Stimulated activated naive CD4-positive, alpha-beta T cell (primary cell): ENCODE measurements at places on chromosomes 4 and X.
A peak's percentile ranks its signal among the peaks of the same experiment; 100 is the strongest.

- DNase-seq: no peak
These were observed 988.8 kb downstream of the RAPGEF2 start for GRCh38 chr4:160091631-160092030.

DNA sequence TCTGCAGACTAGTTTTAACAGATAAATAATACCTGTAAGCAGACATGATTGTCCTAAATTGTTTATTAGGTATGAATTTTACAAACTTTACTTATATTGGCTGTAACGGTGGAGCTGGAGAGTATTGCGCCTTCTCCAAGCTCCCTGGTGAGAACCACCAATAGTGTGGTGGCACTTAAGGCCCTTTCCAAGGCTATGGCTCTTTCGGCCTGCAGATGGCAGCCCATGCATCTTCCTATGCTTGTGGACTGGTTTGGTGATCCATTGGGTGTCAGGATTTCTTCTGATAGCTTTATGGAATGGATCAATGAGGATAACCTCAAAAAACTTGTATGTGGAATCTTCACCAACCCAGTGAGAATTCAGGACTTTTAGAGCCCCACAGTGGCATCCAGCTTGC, 7.8 kb downstream of the LARP1B start:
- DNase-seq: no peak

DNA sequence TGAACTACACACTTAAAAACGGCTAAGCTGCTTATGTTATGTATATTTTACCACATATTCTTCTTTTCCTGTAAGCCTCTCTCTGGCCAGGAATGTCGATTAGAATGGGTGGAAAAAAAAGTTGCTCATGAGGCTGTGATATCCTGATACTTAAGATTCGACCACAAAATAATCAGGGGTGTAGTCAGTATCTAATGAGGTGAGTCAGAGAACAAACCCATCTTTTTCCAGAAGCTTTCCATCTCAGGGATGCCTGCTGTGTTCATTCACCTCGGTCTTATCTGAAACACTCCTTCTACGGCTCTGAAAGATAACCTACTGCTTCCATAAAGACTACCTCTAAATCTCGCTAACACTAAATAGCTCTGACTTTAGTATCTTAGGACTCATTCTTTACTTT, 142.7 kb upstream of the MAP3K15 start:
- no peak for DNase-seq

GRCh38 chr4:156146571-156146970, 192.9 kb upstream of the CTSO start:
- no peak for DNase-seq

DNA sequence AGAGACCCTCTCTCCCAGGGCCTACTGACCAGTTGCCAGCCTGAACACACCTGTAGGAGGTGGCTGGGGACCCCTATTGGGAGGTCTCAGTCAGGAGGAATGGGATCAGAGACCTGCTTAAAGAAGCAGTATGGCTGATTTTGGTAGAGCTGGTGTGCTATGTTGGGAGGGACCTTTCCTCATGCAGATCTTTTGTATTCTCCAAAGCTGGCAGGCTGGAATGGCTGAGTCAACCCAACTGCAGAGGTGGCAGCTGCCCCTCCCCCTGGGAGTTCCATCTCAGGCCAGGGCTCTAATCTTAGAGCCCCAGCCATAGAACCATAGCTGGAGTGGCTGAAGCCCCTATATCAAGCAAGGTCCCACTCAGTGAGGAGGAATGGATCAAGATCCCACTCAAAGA, 279.3 kb upstream of the BMP3 start:
- DNase-seq: no peak

GRCh38 chrX:51440365-51440764, 56.0 kb downstream of the NUDT11 start:
- DNase-seq: no peak

DNA sequence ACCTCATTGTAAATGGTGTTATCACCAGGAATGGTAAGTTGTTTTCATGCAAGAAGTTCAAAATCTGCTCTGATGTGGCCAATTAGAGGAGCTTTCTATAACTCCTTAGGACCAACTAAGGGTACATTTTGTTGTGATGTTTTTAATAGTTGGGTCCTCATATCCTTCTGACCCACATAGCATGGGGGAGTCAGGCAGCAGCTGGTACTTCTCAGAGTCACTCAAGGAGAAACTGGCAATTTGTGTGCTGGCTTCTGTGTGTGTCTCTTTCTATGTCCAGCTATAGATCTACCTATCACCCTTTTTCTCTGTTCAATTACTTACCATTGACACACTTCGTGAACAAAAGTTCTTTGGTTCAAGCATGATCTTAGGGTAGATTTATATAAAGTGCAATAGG, 194.3 kb upstream of the TENM3 start:
- no peak for DNase-seq

- no peak for DNase-seq
These were observed 75.8 kb downstream of the NUDT11 start for GRCh38 chrX:51420610-51421009.

DNA sequence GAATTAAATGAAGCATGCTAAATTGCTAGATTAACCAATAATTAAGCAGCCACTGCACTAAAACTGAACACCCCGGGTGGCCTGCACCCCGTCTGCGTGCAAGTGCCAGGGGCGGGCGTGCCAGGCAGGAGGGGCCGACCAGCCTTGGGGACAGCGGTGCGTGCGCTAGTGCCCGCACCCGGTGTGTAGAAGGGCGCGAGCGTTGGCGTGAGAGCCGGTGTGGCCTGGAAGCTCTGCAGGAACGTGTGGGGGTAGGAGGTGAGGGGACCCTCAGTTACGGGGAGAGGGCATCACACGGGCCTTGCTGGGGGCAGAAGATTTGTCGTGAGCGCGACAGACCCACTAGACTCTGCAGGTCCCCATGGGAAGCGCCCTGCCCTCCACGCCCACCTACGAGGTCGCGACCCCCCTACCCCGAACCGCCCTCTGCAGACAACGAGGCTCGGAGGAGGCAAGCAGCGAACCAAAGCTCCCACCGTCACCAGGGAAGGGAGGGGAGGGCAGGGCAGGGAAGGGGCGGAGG, 105.8 kb downstream of the FAM53A start:
- DNase-seq: no peak

DNA sequence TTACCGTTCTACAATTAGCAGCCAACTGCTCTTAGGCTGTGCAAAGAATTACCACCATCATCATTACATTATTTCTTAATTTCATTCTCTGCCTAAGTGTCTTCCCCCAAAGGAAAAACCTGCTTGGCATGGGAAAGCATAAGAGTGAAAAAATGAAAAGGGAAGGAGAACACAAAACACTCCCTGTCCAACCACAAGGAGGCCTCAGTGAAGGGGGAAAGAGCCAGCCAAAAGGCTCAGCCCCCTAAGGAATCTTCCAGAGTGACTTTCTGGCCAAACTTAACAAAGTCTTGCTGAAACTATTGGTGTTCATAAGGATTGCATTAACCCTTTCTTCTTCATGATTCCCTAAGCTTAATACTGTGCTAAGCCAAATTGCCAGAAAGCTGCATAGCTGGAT, 287.4 kb downstream of the SMARCA1 start:
- DNase-seq: no peak

GRCh38 chr4:180219080-180219479, 2024.1 kb upstream of the TENM3 start:
- DNase-seq: no peak

- no peak for DNase-seq
These were observed 49.6 kb downstream of the JADE1 start for GRCh38 chr4:128858879-128859671.

GRCh38 chr4:142449771-142450373, 396.2 kb downstream of the INPP4B start:
- DNase-seq: no peak

DNA sequence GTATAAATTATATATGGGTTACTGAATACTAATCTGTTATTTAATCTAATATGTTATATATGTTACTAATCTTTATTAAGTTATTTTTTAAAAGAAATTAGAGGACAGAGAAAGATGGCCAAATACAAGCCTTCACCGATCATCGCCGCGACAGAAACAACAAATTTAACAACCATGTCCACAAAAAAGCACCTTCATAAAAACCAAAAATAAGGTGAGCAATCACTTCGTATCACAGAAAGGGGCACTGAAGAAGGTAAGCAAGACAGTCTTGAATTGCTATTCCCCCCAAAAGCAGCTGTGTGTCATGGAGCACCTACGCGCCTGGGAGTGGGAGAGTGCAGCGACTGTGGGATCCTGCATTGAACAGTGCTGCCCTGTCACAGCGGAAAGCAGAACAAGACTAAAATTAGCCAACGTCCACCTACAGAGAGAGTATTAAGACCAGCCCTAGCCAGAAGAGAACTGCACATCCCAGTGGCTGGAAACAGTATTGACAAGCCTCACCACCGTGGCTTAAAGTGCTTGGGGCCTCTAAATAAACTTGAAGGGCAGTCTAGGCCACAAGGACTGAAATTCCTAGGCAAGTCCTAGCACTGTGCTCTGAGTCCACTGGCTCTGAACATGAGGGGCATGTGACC, 38.5 kb downstream of the LRBA start:
- DNase-seq: no peak

DNA sequence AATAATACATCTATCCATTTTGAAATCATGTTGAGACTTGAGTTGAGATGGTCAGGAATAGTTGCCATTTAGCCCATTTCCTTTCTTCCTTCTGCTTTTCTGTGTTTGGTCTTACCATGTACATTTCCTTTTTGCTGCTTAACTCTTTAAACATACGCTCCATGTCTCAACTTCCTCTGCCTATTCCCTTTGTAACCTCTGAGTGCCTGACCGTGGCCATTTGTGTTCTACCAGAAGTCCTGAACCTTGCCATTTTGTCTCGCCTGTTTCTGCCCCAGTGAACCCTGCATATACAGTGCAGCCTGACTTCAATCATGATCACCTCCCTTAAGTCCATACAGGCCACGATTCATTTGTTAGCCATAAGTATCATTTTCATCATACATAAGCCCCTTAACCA, 169.0 kb downstream of the RAPGEF2 start:
- no peak for DNase-seq

DNA sequence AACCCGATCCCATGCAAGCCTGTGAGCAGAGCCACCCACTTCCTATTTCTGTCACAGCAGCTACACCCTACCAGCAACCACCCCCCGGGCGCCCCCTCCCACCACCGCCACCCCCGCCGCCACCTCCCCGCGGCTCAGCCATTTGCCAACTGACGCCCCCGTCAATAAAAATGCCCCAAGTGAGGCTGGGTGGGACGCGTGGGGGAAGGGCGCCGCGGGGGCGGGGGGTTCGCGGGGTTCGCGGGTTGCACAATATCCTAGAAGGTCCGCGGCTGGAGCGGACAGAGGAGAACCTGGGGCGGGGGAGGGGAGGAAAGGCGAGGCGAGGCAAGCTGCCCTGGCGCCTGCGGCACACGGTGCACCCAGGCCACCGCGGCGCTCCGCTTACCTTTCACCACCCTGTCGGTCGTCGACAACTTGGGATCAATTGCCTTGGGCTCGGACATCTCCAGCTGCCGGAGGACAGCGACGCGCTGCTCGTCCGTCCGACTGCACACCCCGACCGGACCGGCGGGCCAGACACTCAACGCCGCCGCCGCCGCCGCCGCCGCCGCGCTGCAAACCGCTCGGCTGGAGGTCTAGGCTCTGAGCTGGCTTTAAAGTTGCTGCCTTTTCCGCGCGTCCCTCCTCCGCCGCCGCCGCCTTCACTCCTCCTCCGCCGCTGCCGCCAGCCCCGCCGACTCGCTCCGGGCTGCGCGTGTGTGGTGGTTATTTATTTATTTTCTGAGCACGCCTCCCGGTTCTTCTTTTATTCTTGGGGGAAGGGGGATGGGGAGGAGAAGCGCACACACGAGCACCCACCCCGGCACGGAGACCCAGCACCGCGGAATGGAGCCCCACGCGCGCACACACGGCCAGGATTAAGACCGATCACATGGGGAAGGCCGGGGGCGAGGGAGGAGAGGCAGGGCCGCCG, 717 bp downstream of the PPP3CA start:
- peak; percentile 72 for DNase-seq

- DNase-seq: no peak
These were observed 37.4 kb downstream of the MAML3 start for GRCh38 chr4:140116442-140117104.

- peak; percentile 65 for DNase-seq
These were observed 83.1 kb downstream of the RELL1 start for GRCh38 chr4:37603070-37603468.

DNA sequence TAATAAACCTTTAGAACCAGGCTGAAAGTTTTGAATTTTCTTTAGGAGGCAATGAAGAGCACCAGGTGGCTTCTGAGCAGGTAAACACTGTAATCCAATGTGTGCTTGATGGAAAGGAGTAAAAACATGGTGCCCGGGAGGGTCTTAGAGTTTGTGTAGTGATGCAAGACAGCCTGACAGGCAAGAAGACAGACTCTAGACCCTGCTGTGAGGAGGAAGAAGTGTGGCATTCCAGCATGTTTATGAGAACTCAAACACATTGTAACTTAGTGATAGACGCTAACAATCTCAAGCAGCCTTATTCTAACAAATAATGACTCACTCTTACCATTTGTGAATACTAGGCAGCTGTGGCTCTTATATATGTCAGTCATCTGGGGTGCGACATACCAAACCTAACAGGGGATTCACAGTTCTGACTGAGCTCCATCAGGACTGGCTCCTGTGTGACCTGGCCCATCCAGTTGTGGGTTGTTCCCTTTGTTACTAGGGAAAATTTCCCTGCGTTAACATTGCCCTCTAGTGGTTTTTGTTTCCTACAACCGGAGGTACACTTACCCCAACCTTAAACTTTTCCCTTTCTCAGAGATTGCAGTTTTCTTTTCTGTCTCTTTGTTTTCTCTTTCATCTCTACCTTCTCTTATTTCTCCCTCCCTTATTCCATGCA, 53.8 kb downstream of the VSIG4 start:
- peak; percentile 6 for DNase-seq

- DNase-seq: no peak
These were observed 136.3 kb downstream of the TMEM144 start for GRCh38 chr4:158346576-158346975.

DNA sequence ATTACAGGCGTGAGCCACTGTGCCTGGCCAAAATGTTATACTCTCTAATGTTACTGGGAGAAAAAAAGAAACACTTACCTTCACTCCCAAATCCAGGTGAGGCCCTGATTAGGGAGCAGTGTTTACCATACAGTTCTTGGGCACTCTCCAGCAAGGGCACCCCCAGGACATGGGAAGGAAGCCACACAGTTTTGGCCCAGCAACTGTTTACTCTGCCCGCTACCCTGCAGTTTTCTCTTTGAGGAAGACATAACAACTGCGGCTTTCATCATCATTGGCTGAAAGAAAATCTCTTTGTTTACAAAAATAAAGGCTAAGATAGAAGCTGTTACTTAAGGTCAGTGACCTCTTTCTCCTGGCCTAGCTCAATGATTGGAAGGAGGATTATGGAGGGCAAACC, 145.5 kb upstream of the DUSP21 start:
- no peak for DNase-seq

DNA sequence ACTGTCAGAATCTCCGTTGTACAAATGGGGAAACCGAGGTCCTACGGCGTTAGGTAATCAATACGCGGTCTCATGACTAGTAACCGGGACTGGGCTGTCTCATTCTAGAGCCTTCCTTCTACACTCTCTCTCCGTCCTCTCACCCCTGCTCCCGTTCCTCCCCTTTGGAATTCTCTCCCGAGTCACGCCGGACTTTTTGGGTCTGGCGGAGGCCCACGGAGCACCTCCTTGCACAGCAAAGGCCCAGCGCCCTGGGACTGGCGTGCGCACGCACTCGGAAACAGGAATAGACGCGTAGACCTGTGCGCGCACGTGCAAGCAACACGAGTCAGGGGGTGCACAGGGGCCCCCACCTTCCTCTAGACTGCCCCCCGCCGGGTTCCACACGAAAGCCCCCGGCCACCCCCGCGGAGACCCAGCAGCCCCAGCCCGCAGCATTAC, 361 bp downstream of the QDPR start:
- peak; percentile 62 for DNase-seq
